ENCODE measurements at places on chromosomes 7 and 10.

DNA sequence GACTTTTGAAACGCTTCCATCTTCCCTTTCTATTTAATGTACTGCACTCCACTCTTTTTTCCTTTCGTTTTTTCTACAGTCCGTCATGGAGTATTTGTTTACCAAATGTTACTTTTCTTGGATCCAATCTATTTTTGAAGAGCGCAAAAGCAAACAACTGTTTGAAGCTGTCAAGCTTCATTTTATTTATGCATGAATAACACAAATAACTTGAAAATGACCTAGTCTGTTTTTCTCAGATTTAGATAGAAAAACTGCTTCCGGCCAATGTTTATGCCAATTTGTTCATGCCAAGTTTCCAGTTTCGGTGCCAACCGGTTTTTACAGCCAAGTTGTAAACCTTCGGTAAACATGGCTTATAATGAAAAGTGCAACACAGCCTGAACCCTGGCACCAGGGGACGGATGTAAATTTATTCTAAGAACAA is 150.9 kb upstream of the KLF6 start:
- no peak for DNase-seq

GRCh38 chr10:112753961-112754411 is 196.1 kb upstream of the TCF7L2 start:
- DNase-seq: no peak

GRCh38 chr10:54607983-54608382 is 193.0 kb downstream of the PCDH15 start:
- DNase-seq: no peak

GRCh38 chr10:57689596-57690297 is 577.9 kb downstream of the IPMK start:
- DNase-seq: no peak

- no peak for DNase-seq
Observed at GRCh38 chr7:107870427-107871000, 20.5 kb upstream of the DLD start.

- DNase-seq: no peak
Observed at GRCh38 chr10:124516181-124516580, 54.6 kb downstream of the LHPP start.

- DNase-seq: no peak
Observed at GRCh38 chr7:6545398-6546126, 5.7 kb downstream of the GRID2IP start.

- no peak for DNase-seq
Observed at GRCh38 chr10:95178797-95179196, 15.2 kb upstream of the ACSM6 start.

DNA sequence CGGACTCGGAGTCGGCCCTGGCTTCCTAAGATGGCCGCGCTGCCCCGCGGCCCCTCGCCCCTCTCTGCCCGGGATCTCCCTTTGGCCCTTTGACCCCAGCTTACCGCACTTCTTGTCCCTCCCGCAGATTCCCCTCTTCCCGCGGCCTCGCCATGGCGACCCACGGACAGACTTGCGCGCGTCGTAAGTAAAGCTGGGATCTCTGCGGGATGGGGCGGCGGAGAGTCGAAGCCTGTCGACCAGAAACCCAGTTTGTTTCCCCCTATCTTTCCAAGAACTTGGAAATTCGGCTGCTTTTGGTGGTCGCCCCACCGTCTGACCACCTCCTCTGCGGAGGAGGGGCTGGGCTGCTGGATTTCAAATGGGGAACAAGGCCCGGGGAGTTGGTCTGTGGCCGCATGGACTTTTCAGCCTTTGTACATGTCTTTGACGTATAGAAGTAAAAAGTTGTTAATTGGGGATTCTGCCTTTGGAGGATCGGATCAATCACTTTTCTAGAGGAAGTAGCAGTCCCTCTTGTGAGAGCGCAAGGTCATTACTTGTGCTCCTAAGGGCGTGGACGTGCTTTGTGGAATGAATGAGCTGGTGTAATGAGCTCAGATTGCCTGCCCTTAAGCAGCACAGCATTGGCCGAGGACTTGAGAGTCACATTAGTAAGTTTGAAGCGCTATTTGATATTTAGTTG is 553 bp downstream of the VDAC2 start:
- no peak for DNase-seq

DNA sequence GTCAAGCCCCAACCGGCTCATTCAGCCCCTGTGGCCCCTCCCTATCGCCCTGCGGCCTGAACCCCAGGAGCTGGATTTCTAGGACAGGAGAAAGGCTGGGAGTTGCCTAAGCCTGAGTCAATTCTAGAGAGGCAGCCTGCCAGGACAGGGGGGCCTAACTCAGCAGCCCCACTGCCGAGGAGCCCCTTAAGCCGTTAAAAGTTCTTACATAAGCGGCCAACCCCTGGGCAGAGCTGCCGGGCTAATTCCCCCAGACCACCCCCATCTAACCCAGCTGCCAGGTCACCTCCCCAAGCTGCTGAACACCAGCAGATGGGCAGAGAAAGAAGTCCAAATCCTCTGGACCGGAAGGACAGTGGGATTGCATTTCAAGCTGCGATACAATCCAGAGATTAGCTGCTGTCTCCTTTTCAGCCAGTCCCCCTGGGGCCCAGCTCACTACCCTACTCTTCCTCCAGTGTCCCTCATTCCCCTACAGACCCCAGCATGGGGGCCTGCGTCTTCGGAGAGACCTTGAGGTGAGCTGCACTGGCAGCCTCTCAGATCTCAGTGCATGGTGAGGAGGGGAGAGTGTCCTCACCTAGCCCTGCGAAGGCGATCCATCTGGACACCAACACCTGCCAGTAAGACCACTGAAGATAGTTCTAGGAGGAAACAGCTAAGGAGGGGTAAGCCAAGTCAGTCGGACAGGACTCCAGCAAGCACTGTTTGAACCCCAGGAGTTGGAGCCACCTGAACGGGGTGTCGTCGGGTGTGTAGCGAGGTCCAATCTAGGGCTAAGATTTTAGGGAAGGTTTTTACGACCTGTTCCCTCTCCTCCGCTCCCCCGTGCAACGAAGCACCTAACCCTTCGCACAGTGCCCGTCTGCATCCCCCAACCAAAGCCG is 830 bp downstream of the IMPDH1 start:
- DNase-seq: no peak

GRCh38 chr7:101927802-101928201 is 110.4 kb downstream of the CUX1 start:
- no peak for DNase-seq

DNA sequence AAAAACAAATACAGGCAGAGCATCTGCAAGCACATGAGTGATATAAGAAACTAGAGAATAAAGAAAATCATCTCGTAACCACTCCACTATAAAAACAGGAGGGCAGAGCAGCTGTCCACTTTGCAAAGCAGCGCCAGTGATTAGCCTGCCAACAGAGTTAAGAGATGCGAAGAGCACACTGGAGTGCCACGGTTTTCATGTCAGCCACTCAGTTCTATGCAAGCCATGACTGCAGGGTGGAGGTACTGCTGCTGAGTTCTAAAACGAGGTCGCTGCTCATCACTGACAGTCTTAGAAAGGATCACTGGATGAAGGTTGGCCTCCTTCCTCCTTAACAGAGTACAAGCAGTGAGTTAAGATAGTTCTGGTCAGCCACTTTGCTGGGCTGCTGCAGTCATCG is 58.5 kb downstream of the FGFR2 start:
- no peak for DNase-seq

All from stimulated activated CD8-positive, alpha-beta memory T cell treated with anti-CD3 and anti-CD28 coated beads, Interleukin-7, amount 100 ng/mL, for 24 hours (primary cell).